ENCODE measurements at places on chromosomes 1 and 21. TPM values are rescaled to one million over a fixed set of nuclear protein-coding genes. Genes with fewer than 3 reads are reported as not detected.

The OR2L3 gene
- total RNA-seq = not detected

The PLPP3 gene
- 124 TPM for total RNA-seq

The LRRN2 gene
- 0.89 TPM for total RNA-seq

The MYOM3 gene
- total RNA-seq = 32.7 TPM

The SMPDL3B gene
- 1.6 TPM for total RNA-seq

The SIK1 gene
- 26.6 TPM for total RNA-seq

The PMVK gene
- total RNA-seq = 18.9 TPM

The TMEM201 gene
- total RNA-seq = 4.1 TPM

The ADAM30 gene
- not detected for total RNA-seq

The ANGPTL3 gene
- not detected for total RNA-seq

The TNFRSF4 gene
- 0.39 TPM for total RNA-seq

The ANXA9 gene
- total RNA-seq = 4.7 TPM

The SPRR3 gene
- total RNA-seq = 0.69 TPM

The SPRR2A gene
- 1.6 TPM for total RNA-seq

The HSF2BP gene
- 0.89 TPM for total RNA-seq

The NPHS2 gene
- total RNA-seq = not detected

The CHI3L1 gene
- 42.2 TPM for total RNA-seq

The TRAF3IP3 gene
- total RNA-seq = 2.1 TPM

The KCNN3 gene
- total RNA-seq = 0.99 TPM

The DPYD gene
- 21.7 TPM for total RNA-seq

The GNAI3 gene
- 11.8 TPM for total RNA-seq

The FTCD gene
- 0.20 TPM for total RNA-seq

The SAMSN1 gene
- total RNA-seq = 9.6 TPM

The LENEP gene
- total RNA-seq = not detected

All from skin of body (tissue), 3 donors.